Activated CD4-positive, alpha-beta T cell treated with anti-CD3 and anti-CD28 coated beads for 48 hours (primary cell): ENCODE measurements at places on chromosomes 2 and 18.

- DNase-seq: no peak
These were observed 44.1 kb downstream of the CABLES1 start for GRCh38 chr18:23179416-23179815.

DNA sequence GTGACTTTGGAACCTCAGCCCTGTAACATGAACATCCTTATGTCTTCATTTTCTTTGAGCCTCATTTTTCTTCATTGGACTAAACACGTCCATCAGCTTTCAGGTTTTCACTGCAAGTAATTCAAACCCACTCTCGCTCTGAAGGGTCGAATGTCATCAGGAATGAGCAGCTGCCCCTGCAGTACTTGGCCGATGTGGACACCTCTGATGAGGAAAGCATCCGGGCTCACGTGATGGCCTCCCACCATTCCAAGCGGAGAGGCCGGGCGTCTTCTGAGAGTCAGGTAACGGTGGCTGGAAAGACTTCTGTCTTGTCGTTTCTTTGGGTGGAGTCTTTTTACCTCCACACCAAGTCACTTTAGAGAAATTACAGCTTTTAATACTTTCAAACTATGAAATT, 39.1 kb upstream of the PRLH start:
- DNase-seq: no peak

DNA sequence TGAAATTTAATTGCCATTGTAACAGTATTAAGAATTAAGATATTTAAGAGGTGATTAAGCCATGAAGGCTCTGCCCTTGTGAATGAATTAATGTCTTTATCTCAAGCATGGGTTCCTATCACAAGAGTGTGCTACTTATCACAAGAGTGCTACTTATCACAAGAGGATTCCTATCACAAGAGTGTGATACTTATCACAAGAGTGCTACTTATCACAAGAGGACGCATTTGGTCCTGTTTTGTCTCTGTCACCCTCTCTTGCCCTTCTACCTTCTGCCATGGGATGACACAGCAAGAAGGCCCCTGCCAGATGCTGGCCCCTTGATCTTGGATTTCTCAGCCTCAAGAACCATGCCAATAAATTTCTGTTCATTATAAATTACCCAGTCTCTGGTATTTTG, 13.2 kb upstream of the COL5A2 start:
- no peak for DNase-seq

DNA sequence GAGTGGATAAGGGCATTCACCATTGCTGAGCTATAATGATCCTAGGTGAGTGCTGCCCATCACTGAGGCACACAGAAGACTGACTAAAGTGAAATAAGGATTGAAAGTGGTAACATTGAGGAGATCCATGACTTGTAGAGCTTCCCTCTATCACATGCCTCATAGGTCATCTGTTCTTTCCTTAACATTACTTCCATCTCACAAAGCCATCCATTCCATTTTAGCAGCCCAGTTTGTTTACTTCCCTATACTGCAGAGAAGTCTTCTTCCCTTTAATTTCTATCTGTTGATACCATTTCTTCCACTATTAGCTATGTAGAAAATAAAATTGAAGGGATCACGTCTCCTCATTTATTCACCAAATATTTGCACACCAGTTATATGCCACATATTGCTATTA, 32.1 kb downstream of the ME2 start:
- no peak for DNase-seq

GRCh38 chr2:59191781-59192180, 950.7 kb upstream of the FANCL start:
- no peak for DNase-seq

- no peak for DNase-seq
These were observed 1941.9 kb upstream of the PIK3C3 start for GRCh38 chr18:40013001-40013609.

- no peak for DNase-seq
These were observed 1076.7 kb upstream of the PIK3C3 start for GRCh38 chr18:40878371-40878770.

GRCh38 chr18:73509460-73509859, 638.2 kb downstream of the FBXO15 start:
- DNase-seq: no peak

DNA sequence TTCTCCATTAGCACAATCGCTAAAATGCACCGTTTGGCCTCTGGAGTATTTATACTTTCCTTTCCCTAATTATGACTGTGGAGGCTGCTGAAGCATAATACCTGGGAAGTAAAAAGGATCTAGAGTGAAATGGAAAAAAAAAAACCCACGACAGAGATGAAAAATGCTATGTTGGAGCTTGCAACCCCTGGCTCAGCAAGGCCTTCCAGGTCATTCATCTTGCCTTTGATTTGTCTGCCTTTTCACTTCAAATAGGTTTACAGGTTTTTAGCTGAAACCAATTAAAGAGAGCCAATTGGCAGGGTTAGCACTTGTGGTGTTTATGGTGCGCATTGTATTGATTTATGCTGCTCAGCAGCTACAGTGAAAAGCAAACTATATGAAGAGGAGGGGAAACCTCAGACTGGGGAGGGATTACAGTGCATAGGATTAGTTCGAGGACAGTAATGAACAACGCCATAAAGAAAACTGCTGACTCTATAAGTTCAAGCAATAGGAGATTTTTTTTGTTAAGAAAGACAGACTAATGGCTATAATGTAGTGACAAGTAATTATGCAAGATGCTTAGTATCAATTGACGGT, 347.9 kb downstream of the MEIS1 start:
- DNase-seq: no peak

DNA sequence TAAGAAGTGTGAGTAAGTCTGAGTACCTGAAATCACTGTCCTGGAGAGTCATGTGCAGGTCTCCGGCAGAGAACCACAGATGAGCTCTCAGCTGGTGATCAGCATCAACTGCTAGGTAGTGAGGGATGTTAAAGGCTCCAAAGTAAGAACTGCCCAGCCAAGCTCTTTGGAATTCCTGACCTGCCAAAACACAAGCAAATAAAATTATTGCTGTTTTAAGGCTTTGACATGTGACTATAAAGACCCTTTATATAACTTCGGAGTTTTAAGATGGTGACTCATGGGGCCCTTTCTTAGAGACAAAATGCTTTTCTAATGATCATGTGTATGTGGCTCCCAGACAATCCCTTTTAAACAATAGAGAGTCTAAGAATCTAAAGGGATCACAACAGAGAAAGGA, 855.7 kb downstream of the TRIB2 start:
- no peak for DNase-seq

- DNase-seq: no peak
These were observed 91.5 kb downstream of the MREG start for GRCh38 chr2:215921895-215922294.

- no peak for DNase-seq
These were observed 261.2 kb downstream of the SPAG16 start for GRCh38 chr2:213545481-213545880.

DNA sequence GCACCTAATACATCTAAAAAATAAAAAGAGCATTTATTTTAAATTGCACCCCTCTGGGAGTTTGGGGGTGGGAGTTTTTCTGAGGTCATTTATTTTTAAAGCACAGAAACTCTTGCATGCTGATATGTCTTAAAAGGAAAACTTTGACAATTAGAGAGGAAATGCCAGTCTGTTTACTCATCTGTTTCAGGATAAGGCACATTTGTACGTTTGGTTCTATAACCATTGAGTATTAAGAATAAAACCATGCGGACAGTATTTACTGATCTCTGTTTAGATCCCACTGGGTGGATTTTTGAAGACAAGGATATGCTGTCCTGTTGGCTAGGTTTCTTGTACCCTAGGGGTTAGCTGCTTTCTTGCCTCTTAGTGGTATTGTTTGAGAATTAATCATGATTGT, 122.9 kb downstream of the TANC1 start:
- DNase-seq: no peak

DNA sequence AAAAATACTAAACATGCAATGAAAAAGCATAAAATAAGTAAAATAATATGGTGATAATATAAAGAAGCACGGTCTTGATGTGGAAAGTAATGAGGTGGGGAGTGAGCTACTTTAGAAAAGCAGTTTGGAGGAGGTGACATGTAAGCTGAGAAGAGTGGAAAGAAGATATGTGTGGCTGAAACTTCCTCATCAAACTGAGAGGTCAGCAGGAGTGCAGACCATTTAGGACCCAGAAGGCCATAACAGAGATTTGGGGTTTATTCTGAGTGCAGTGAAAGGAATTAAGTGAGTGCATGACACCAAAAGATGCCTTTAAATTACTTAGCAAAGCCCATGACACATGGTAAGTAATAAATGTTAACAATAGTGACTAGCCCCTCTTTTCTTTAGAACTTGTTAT, 24.4 kb upstream of the TMEM182 start:
- DNase-seq: no peak

DNA sequence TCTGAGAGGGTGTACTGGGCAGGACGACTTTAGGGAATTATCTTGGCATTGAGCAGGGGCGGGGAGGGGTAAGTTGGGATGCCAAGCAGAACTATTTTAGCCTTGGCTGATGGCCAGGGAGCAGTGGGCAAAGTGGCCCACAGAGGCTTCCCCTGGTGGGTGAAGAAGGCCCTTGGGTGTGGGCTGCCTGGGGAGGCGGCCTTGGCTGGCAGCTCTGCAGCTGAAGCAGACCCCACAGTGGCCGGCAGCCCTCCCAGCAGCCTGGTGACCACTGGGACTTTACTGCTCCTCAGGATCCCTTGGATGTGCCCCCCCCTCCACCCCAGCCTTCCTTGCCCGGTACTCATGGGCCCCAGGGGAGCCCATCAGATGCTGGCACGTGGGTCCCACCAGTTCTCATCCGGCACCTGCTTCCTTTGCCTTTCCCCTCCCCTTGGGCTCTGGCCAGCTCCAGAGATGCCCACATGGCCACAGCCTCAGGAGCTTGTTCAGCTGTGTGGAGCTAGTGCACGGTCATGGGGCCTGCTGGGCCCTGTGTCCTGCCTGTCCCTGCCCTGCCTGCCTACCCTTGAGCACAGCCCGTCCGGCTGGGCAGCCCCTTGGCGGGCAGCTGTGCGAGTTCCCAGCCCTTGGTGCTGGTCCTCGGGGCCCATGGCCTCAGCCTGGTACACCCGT, 122.1 kb upstream of the HS6ST1 start:
- no peak for DNase-seq

DNA sequence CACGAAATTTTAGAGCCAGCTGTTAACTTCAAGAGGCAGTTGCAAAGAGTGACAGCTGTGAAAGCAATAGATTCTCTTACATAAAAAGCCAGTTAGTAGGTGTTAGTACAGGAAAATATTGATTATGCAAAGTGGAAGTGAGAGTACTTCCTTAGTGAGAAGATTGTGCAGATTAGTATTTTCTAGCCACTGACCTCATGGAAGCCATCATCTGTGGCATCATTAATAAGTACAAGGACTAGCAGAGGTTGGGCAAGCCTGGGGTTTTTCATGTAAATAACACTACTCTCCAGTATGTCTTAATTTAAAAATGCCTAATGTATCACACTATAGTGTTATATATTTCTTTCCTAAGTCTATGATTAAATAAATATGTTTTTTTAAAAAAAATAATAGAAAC, 166.2 kb upstream of the DTNA start:
- no peak for DNase-seq

GRCh38 chr18:49743117-49743567, 70.2 kb downstream of the ACAA2 start:
- DNase-seq: no peak

- no peak for DNase-seq
These were observed 89.8 kb downstream of the ZNF516 start for GRCh38 chr18:76405280-76405679.

DNA sequence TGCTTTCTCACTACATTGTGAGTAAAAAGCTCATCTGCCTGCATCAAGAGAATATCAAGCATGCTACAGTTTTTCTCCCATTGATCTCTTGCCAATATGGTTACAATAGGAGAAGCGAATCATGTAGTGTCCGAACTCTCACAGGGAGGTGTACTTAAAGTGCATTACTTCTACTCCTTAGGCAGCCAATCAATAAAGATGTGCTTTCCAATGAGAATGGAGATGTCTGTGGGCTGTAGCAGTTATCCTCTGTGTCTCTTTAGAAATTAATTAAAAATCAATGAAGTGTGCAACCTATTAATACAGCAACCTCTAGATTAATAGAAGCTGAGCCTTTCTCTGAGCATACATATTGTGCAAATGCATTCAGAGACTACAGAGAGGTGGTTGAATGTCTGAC, 883.7 kb downstream of the CPS1 start:
- DNase-seq: no peak

GRCh38 chr2:180690611-180691010, 289.8 kb upstream of the UBE2E3 start:
- DNase-seq: no peak

- no peak for DNase-seq
These were observed 139.7 kb downstream of the LRP2 start for GRCh38 chr2:169222665-169223064.
